ENCODE measurements at places on chromosomes 3 and 15.
A peak's percentile ranks its signal among the peaks of the same experiment; 100 is the strongest.

DNA sequence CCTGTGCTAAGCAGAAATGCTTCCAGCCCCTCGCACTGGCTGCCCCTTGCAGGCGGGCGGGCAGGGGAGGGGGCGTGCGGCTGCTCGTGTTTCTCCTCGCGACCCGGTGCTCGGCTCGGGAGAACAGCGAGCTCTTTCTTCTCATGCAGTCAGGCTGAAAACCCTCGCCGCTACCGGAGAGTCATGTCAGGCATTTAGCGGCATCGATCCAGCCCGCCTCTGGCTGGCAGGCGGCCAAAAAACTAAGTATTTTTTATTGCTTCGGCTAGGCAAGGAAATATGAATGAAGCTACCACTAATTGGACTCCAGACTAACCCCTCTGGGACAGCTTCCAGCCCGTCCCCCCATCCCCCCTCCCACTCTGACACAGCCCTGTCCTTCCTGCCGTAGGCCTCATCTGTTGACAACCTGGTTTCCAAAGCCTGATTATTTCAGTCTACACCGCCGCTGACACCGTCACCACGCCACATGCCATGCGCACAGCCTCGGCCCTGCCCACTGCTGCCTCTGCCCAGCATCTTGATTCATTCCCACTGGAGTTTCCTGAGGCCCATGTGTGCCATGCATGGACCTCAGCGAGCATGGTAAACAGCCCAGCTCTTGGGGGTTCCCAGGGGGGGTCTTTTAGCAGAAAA lies 35.3 kb downstream of the TLE3 start:
- peak; percentile 72 for DNase-seq

GRCh38 chr3:122066331-122067213 lies 11.4 kb downstream of the CD86 start:
- no peak for DNase-seq

GRCh38 chr3:123328851-123329635 lies 119.8 kb downstream of the ADCY5 start:
- peak; percentile 49 for DNase-seq

GRCh38 chr3:16088496-16088895 lies 86.0 kb upstream of the GALNT15 start:
- DNase-seq, result no peak

DNA sequence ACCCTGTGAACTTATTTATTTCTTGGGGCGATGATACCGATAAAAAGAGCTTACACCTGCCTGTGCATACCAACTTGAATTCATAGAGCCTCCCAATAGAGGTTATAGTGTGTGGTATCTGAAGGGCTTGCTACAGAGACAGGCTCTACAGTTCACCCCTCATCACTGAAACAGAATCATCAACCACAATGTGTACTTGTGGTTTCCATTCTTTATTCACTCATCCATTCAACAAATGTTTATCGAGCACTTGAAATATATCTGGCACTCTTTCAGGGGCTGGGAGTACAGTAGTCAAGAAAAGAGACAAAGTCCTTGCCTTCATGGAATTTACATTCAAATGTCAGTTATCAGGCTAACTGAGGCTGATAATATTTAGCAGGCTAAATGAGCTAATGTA lies 134.4 kb upstream of the SKOR1 start:
- no peak for DNase-seq

DNA sequence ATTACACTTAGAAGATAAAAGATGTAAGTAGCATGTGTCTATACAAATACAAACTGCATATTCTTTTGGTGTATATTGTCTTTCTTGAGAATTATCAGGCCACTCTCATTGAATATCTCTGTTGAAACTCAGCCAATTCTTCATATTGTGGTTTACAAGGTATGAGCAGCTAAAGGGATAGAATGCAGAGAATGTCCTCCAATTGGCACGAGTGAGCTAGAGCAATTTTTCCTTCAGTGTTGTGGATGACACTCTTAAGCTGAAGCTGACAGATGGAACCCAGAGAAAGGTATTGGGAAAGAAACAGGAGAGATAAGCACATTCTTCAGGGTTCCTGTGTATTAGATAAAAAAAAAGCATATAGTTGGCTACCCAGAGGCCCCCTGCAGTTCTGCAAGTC lies 453.1 kb downstream of the EPHA3 start:
- DNase-seq, result no peak

DNA sequence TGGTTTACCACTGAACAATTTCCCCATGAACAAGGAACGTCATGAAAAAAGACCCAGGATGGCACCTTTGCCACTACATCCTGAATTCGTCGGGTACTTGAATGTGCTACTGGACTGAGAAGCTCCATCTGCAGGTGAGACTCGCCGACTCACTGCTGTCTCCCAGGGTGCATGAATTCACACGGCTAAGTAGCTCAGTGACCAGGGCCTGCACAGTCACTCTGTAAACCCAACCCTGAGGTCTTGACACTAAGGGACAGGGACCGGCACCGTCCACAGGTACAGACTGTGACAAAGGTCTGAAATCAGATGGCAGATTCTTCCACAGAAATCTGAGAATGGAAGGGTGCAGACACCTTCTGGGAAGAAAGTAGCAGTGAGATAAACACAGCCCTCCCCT lies 187.4 kb downstream of the ADAMTS17 start:
- DNase-seq, result no peak

- DNase-seq, result no peak
Measured at GRCh38 chr15:82231233-82231632, 31.3 kb downstream of the EFL1 start.

- DNase-seq, result no peak
Measured at GRCh38 chr15:68989541-68990230, 24.8 kb upstream of the NOX5 start.

GRCh38 chr3:123930445-123930844 lies 30.6 kb downstream of the CCDC14 start:
- no peak for DNase-seq

GRCh38 chr15:38229705-38230310 lies 22.8 kb upstream of the SPRED1 start:
- no peak for DNase-seq

GRCh38 chr3:5644773-5645670 lies 457.5 kb downstream of the EDEM1 start:
- DNase-seq, result no peak

GRCh38 chr3:38455639-38456430 lies 2.1 kb downstream of the ACVR2B start:
- DNase-seq, result no peak

GRCh38 chr3:58044691-58045483 lies 36.7 kb downstream of the FLNB start:
- no peak for DNase-seq

- DNase-seq, result no peak
Measured at GRCh38 chr3:112012205-112012992, 13.7 kb downstream of the TAGLN3 start.

DNA sequence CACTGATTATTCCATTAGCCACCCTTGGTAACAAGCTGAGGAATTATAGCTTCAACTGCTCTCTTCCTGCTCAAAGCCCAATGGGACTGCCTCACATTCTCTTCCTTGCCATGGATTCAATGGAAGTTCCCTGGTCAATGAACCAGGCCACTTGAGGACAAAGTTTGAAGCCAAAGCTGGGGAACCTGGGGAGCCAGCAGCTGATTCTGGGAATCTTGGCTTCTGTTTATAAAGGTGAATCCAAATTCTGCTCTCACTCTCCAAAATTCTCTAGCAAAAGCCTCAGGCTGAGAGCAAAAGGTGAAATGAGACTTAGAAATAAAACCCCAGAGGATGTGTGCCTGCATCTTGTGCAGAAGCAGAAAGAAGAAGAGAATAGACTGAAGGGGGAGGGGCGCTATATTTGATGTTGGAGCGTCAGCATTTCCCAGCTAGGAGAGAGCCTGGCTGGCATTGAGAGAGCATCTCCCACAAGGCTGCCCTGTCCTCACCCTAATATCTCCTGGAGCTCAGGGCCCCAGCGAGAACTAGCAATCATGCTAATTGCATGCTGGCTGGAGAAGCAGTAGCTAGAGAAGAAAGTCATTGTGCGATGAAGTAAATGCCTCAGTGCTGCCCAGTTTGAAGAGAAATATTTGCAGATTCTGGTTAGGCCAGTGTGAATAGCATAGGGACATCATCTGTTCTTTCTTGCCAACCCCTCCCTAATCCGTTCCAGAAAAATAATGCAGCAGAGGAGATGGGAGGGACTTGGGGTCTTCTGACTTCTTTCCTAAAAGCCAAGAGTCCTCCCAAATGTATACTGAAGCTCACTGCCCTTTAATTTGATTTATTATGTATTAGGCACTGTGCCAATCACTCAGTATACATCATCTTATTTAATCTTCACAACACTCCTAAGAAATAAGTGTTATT lies 34.9 kb upstream of the GAP43 start:
- no peak for DNase-seq

- DNase-seq, result no peak
Measured at GRCh38 chr15:31372635-31373091, 46.0 kb downstream of the KLF13 start.

- DNase-seq, result no peak
Measured at GRCh38 chr3:79378064-79378463, 389.7 kb downstream of the ROBO1 start.

- DNase-seq, result no peak
Measured at GRCh38 chr3:77906102-77906709, 866.3 kb downstream of the ROBO2 start.
